ENCODE measurements at places on chromosomes 7 and 10.

DNA sequence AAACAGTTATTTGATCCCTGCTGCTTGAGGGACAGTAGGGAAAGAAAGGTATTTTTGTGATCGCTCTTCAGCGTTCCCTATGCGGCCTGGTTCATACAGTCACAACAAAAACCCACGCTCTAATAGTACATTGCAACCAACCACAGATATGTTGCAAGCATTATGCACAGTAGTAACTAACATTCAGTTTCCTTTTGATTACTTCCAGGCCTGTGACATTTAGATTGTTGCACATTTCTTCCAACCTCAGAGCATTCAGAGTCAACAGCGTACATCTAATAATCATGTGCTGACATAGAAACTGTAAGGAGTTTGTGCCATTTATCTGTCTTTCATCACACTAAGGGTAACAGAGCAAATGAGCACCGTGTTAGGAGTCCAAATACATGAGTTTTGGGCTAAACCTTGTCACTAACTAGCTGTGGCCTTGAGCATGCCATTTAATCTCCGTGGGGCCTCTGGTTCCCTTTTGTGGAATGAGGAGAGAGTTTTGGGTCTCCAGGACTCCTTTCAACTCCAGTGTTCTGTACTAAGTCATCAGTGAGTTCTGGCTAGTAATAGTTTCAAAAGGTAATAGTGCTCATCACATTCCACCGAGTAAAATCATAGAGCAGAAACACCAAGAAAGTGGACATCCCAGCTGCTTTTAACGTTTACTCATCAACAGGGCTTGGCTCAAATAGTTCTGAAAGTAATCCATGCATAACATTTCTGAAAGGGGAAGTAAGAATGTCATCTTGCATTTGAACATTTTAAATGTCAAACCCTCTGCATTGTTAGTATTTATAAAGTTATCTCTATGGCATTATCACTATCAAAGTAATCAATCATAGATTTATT is 99.0 kb upstream of the FZD1 start:
- no peak for DNase-seq

- no peak for DNase-seq
These were observed 830 bp downstream of the TRUB1 start for GRCh38 chr10:114938856-114939193.

DNA sequence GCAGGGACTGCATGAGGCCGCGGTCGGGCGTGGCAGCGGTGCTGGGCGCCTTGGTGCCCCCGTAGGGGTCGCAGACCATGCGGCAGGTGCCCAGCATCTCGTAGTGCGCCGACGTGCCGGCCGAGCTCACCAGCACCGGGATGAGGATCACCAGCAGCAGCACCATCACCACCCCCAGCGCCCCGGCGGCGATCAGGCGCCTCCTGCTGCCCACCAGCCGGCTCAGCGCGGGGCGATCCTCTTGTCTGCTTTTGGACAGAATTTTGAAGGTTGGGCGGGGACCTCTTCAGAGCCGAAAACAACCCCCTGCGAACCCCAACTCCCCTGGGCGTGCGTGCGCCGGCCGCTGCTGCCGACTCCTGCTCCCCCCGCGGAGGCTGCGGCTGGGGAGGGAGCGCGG is 779 bp downstream of the C1QL3 start:
- DNase-seq: no peak

- DNase-seq: no peak
These were observed 77.0 kb downstream of the ADCYAP1R1 start for GRCh38 chr7:31129067-31129466.

- DNase-seq: no peak
These were observed 191.7 kb downstream of the TFEC start for GRCh38 chr7:115838829-115839228.
